PC-3 (cell line): ENCODE measurements at places on chromosomes 7 and 10. TPM values are rescaled to one million over a fixed set of nuclear protein-coding genes. Genes with fewer than 3 reads are reported as not detected.

DNA sequence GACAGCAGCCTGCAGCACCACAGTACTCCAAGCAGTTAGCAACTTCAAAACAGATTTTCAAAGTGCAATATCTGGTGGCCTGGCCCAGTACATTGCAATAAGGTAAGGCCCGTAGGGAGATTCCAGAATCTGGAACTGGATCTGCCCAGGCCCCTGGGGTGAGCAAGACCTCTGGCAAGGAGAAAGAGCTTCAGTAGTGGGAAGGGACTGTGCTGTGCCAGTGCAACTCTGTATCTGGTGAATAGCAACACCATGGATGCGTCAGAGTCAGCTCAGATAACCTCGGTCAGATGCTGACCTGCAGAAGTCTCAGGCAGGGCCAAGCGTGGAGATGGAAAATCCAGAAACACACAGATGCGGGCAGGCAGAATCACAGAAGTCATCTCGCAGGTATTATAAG is 30.3 kb downstream of the ELMO1 start:
- DNase-seq = no peak
- no peak overlapping the region for H3K27ac ChIP-seq
- H3K36me3 ChIP-seq = no peaks in the 10 kb centered on the region
- H3K4me1 ChIP-seq = no peaks in the 10 kb centered on the region

MAGI2 gene
- 0.06 TPM in 1 of 2 replicates, not detected in the other for total RNA-seq

AKR1C4 gene
- total RNA-seq = not detected in 2 replicates

- no peaks in the 10 kb centered on the region for H3K27me3 ChIP-seq
- no peaks in the 10 kb centered on the region for H3K4me1 ChIP-seq
- no peak for DNase-seq
- H3K4me3 ChIP-seq = no peak overlapping the region
- H3K36me3 ChIP-seq = no peaks in the 10 kb centered on the region; the same call in 1 of the 2 replicates
Observed at GRCh38 chr7:265998-266850, 23.7 kb upstream of the FOXL3 start.

DNA sequence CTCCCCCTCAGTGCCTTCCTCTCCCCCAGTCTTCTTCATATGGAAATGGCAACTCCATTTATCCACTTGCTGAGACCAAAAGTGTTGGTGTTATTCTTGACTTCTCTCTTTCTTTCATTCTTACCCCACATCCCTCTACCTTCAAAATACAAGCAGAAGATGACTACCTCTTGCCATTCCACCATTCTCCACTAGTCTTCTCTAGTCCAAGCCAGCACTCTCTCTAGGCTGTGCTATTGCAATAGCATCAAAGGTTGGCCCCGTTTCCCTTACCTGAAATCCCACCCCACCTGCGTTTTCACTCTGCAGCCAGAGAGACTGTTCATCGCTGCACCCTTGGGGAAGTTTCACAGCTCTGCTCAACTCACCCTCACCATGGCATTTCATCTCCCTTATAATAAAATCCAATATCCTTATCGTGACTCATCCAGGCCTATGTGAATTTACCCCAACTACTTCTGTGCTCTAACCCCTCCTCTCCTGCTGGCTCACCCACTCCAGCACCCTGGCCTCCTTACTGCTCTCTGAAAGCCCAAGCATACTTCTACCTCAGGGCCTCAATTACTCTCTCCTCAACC is 109.1 kb downstream of the LSM5 start:
- H3K4me3 ChIP-seq = no peak overlapping the region
- no peaks in the 10 kb centered on the region for H3K36me3 ChIP-seq
- H3K27me3 ChIP-seq = peaks cover 87% of the 10 kb centered on the region
- H3K27ac ChIP-seq = no peak overlapping the region
